Stimulated activated CD8-positive, alpha-beta memory T cell treated with anti-CD3 and anti-CD28 coated beads, Interleukin-7, amount 100 ng/mL, for 4 hours (primary cell): ENCODE measurements at places on chromosomes 12 and 14.

DNA sequence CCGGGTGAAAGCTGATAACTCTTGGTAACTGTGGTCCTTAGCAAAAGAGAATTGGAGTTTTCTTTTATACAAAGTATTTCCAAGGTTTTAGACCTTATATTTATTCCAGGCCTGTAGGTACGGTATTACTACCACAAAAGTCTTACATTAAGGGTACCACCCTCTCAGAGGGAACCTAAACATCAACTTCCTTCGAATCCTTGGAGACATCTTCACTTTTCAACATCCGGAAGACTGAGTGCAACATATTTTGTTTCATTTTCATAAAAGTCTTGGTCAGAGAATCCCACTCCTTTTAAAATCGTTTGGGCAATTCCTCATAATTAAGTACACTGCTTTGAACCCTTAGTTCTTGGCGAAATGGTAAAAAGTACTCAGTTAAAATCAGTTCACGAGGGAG is 1.2 kb downstream of the CNOT2 start:
- no peak for DNase-seq

GRCh38 chr14:74794947-74795346 is 31.8 kb downstream of the YLPM1 start:
- no peak for DNase-seq

- DNase-seq = no peak
Observed at GRCh38 chr12:85273381-85274314, 6.4 kb upstream of the ALX1 start.

DNA sequence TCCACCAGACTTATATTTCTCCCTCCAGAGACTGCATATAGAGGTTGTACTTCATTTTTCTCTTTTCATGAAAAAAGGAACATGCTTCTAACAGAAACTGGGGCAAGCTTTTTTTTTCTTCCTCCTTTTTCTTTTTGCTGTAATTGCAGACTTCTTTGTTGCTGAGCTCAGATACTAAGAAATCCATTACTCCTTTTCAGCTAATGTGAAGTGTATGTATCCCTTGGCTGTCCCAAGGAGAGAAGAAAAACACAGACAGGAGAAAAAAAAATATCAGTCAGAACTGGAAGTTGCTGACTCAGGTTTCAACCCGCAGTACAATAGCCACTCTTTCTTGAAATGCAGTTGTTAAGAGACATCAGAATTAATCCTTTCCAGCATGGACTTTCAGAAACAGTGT is 1248.4 kb downstream of the LRFN5 start:
- DNase-seq = no peak

DNA sequence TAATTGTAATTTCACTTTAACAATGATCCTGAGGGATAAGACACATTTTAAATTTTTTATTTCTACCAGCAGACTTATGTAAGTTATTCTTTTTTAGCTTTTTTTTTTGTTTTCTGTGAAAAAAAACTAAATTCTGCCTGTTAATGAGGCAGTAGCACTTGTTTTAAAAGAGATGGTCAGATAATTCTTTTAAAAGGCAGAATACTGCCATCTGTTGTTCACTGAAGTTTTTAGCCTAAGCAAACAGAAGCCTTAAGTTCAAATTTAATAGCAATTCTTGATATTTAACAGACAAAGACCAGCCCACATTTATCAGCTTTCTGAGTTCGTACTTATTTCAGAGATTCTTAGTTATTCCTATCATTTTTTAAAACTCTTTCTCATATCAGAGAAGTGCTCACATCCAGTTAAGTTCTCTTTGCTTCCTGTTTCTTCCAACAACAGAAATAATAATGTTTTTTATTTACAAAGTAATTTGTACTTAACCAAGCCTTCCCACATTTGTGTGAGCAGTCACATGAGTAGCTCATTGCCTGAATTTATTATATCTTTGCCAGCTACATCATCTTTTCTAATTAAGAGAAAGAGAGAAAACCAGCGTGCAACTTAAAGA is 93.4 kb upstream of the SLCO1C1 start:
- DNase-seq = no peak

DNA sequence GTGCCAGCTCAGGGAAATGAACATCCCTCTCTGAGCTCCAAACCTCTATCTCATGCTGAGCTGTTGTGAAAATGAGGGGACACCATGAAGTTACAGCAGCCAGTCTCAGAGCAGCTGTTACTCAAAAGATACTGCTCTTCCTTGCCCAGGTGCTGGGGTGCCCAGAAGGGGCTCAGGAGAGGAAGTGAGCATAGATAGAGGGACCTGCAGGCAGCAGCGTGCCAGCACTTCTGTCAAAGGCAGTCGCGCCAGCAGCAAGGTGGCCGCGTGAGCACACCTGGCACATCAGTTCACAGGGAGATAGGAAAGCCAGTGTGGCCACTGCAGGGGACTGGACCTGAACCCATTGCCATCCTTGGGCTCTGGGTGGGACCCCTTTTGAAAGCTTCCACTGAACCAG is 27.8 kb downstream of the C14orf132 start:
- DNase-seq = no peak

DNA sequence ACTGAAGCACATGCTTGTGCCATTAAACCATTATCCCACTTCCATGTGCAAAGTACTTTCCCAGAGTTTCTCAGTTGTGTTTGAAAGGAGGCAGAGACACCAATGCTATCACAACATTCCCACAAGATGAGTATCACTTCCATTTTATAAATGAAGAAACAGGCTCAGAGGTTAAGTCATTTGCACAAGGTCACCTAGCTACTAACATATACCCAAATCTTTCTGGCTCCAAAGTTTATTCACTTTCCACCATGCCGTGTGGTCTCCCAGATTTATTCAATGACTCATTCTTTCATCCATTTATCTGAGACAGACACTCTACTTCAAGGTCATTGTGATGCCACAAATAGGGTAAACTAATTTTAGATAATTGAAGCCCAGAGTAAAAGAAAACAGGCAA is 9.4 kb downstream of the ART4 start:
- DNase-seq = no peak

DNA sequence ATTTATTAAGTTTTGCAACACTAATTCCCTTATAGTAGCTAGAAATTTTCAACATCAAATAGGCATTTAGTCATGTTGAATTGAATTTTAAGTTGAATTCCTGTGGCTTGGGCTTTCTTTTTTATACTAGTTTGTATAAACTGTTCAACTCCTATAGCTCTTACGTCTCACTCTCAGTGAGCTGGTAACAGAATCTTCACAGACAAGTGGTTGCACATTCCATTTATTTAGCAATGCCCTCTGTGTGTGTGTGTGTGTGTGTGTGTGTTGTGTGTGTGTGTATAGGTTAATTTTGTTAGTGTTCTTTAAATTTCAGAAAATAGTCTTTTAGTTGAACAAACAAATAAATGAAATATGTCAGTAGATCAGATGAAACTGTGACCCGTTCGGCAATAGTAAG is 425.0 kb downstream of the NPAS3 start:
- DNase-seq = no peak

DNA sequence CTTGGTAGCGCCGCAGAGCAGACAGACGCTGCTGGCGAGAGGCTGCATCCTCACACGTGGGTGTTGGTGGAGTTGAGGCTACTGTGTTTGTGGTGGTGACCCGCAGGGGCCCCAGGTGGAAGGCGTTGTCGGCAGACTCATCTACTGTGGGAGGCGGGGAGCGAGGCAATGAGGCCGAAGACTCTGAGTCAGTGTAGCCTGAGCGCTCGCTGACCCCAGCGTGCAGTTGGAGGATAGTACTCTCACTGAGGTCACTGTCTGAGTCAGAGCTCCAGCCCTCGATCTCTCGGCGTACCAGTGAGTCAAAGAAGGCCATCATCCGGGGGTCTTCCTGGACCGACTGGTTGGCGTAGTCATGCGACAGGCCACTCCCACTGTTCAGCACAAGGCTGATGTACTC is 76.0 kb upstream of the ACTN1 start:
- DNase-seq = no peak

DNA sequence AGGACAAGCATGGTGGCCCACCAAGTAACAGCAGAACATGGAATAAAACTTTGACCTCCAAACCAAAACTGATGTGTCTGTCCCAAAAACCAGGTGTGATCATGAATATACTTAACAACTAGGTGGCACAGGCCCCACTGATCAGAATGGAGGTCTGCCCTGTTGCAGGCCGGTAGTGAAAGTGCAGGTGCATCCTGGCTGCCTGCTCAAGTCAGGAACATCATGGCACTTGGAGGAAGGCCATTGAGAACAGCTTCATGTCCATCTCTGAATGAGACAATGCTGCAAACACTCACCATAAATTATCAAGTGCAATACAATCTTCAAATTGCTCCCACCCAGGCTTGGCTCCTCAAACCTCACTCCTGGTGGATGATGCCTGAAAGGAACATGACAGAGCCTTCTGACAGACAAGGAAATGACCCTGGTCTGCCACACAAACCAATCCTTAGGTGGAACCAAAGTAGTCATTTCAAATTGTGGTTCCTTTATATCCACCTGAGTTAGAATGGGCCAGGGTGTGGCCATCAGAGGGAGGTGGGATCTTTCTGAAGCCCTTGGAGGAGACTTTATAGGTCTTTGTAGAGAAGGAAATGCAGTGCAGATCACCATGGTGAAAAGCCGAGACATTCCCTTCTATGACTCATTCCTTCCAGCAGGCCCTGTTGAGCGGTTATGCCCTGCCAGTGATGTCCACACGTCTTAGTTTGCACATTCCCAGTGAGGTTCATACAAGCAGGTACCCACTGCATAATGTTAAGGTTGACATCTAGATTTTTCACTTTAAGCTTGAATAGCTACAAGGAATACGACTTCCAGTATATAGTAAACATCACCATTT is 36.0 kb downstream of the EGLN3 start:
- no peak for DNase-seq

DNA sequence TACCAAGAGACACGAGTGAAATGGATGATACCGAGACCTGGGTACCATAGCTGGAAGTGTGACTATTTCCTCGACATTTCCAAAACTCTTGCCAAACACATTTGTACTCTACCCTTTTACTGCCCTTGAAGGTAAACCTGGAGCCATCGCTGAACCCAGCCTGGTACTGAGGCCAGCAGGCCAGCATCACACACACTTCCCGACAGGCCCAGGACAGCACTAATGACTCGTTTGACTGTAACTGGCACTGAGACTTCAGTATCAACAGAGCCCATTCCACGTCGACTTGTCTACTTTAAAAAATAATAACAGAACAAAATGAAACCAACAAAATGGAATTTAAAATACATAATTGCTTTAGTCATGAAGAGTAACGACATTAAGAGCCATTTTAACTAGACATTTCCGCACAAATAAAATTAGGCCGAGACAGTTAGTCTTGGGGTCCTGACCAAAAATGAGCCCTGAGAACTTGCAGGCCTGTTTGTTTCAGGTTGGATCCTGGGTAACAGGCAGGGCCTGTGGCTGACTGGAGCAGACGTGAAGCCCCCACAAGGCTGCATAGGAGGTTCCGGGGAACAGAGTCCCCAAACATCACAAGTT is 94.3 kb downstream of the RIMBP2 start:
- DNase-seq = no peak
